Left ventricle myocardium superior (tissue), 1 donor: ENCODE measurements at places on chromosomes 5 and 9. TPM values are rescaled to one million over a fixed set of nuclear protein-coding genes. Genes with fewer than 3 reads are reported as not detected.

DNA sequence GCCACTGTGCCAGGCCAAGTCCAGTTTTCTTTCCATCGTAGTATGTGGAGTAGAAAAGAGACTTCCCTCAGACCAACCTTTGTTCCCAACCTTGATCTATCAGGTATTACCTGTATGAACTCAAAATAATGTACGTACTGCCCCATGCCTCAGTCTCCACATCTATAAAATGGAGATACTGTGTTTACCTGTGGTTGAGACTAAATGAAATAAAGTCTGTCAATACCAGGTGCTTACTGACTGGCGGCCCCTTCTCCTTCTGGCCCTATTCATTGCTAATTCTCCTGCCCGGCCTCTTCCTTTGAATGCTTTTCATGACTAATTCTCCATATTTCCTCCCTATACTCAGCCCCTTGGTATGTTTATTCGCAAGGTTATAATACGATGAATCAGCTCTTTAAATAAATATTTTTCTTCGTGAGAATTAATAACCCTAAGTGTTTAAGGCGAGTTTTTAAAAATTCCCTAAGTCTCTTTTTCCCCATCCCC lies 89.6 kb upstream of the BASP1 start:
- no peak for DNase-seq

GRCh38 chr9:138053321-138053868 lies 175.8 kb downstream of the CACNA1B start:
- DNase-seq: no peak

GRCh38 chr5:17374973-17375742 lies 122.9 kb upstream of the TAF11L2 start:
- no peak for DNase-seq

Gene LCN10
- total RNA-seq: 10.6 TPM

Gene IL13
- total RNA-seq: not detected

Gene BTNL3
- not detected for total RNA-seq

GRCh38 chr9:112421771-112422222 lies 41.9 kb downstream of the HSDL2 start:
- DNase-seq: no peak

DNA sequence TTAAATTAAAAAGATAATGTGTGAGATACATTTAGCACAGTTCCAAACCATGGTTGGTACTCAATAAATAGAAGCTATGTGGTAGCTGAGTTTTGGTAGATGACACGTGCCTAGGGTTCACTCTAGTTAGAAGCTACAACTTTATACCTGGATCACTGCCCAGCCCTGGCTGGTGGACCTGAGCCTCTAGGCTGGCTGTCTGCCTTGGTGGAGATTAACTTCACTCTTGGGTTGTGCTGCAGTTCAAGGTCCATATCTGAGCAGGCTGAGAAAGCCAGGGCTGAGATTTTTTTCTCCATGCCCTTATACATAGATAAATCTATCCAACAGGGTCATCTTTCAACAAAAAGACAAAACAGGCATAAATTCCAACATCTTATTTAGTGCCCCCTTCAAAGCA lies 44.6 kb upstream of the SPDL1 start:
- peak; percentile 54 for DNase-seq

- DNase-seq: no peak
Measured at GRCh38 chr9:61673664-61674381, 484.0 kb downstream of the SPATA31A7 start.

DNA sequence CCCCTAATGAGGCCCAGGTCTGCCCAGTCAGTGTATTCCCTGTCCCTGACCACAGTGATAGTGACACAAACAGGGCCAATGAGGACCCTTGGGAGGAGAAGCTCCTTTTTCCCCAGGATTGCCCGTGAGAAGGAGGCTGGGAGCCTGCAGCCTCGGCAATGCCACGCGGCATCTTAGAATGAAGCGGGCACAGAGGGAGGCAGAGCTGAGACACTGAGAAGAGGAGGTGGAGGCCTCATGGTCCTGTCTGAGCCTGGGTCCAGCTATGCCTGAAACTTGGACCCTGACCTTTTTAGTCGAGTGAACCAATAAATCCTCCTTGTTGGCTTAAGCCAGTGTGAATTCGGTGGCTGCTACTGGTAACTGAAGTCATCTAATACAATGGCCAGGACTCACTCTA lies 28.4 kb downstream of the STC2 start:
- DNase-seq: no peak
